ENCODE measurements at places on chromosomes 5 and 9.
A peak's percentile ranks its signal among the peaks of the same experiment; 100 is the strongest.

DNA sequence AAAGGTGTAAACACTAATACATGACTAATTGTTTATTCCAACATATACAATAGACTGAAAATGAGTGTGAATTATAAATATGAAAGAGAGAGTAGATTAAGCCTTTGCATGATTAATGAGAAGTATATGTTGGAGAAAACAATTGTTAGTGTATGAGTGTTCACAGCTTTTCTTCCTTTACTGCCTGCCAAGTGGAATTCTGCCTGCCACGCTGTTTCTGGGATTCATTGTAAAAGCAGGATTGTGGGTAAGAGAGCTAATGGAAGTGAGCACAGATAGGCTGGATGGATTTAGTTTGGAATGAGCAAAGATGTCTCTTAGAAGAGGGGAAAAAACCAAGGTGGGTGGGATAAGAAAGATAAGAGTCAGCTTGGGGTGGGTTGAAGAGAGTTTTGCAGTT, 129.6 kb upstream of the NMUR2 start:
- peak; percentile 24 for DNase-seq

- DNase-seq: no peak
Observed at GRCh38 chr9:99265691-99266090, 43.6 kb downstream of the SEC61B start.

DNA sequence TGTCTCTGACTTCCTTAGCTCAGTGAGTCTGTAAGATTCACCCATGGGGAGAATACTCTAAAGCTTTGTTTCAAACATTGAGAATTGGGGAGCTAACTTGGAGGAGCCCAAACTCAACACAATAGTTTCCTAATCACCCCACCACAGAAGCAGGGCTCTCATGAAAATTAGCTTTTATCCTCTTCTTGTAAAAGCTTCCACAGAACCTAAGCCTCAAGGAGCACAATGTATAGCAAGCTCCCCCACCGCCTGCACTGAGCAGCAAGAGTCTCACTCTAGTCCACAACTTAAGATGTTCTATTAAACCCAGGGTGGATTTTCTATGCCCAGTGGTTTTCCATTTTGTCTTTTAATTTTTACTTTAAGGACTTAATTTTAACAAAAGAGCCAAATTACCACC, 48.9 kb upstream of the GRHPR start:
- DNase-seq: no peak

DNA sequence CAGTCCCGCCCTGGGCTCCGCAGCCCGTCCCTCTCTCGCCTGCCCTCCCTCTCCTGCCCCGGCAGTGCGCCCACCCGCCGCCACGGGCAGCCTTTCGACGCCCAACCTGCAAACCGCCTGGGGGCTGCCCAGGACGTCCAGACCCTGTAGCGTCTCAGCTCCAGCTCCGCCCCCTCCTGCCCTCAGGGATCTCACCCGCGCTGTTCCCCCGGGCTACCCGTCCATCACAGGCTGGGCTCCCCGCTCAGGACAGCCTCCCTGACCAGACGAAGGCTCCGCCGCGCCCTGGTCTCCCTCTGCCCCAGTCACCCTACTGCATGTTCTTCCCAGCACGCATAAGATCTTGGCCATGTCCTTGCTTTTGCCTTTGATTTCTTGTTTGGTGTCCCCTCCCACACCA, 1.4 kb downstream of the RASGEF1C start:
- no peak for DNase-seq

DNA sequence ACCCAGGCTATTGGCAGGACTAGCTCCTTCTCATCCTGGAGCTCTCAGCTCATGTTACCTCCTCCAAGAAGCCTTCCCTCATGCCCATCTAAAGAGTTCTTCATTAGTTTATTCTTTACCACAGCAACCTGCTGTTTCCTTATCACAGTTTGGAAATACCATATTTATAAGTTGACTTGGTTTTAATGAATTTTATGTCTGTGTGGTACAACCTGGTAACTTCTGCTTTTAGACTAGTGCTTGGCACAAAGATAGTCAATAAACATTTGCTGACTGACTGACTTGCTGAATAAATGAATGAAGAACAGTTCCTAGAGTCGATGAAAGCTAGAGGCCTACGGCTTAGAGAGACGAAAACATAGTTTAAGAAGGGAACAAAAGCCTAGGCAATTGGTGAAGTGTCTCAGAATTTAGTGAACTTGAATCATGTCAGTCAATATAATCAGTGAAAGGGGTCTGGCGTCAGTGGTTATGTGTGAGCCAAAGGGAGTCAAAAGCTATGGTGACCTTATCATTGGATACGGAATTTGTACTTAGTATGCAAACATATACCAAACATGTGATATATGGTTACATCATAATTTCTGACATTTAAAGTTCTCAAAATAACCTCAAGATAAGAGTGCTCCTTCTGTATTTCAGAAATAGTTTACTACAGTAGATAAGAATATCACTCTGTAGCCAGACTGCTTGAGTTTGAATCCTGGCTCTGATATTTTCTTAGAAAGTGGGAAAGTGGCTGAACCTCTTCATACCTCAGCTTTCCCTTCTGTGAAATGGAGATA, 239.5 kb downstream of the MCTP1 start:
- DNase-seq: no peak

DNA sequence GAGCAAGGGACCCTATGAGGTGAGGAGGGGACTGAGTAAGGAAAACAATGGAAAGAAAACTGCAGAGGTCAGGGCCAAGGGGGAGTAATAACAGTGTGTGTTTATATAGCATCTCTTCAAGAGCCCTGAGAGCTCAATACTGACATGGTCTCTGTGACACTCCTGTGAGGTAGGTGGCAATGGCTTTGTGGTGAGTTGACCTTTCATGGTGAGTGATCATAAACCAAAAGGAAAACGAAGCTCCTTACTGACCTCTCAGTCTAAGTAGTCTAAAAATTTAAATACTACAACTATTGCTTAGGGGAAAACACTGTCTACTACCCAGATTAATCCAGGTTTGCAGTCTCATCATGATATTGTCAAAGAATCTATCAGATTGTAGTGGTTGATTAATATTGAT, 130.9 kb downstream of the SNCAIP start:
- DNase-seq: no peak

DNA sequence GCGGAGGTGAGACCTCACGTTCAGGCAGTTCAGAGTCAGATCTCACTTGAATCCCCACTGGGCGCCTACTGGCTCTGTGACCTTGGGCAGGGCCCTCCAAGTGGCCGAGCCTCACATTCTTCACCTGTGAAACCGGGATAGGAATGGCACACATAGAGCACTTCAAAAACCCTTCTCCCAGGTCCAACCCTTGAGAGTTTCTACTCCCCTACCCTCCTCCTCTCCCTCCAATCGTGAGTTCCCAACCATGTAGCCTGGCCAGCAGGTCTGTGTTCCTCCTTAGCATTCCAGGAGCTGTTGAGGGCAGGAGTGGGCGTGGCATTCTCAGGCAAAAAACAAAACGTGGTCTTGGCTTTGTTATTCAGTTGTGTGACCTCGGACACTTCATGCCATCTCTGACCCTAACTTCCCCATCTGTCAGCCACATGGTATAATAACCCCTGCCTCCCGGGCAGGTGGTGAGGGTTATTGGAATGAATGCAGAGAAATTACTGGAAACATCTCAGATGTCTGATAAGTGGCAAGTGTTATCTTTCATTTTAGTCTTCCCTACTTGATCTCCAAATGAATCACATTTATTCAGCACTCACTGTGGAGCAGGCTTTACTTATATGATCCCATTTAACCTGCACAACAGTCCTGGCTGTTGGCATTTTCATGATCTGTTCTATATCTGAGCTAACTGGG, 112.8 kb upstream of the BOD1 start:
- no peak for DNase-seq

DNA sequence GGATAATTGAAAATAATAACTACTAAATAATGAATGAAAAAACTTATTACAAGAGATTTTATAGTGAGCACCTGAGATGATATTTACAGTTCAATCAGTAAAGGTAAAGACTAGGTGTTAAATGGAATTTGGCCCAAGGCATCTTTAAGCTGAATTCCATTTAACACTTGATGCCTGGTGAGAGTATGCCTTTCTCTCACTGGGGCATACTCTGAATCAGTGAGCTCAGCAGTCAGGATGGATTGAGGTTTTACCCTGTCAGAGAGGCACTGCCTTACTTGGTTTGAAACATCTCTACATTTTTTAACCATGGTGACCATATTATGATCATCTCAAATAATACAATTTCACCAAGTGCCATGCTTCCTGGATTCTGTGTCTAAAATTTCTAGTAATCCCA, 1416.3 kb downstream of the MAT2B start:
- no peak for DNase-seq

GRCh38 chr5:174319551-174319950, 274.0 kb downstream of the NSG2 start:
- DNase-seq: no peak

DNA sequence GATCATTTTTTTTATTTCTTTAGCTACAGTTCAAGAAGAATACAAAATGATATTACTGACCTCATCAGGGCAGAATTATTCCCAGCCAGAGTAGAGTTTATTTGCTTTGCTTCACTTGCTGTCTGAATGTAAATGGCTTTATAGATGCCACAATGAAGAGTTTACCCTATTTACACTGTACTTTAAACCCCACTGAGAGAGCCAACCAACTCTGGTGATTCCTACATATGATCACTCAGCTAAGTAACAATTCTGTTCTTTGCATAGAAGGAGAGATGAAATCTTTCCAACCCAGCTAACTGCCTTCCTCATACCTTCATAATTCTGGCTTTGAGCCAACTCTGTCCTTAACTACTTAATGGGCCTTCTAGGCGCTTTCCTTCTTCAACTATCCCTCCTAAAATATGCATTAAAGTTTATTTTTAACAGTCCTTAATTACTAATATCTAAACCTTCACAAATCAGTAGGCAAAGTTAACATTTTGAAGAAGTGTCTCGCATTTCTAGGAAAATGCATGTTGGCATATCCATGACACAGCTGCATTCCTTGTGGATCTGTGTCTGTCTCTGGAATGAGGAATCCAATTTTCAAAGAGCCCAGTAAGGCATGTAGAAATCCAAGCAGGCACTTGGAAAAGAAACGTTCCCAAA, 284.8 kb upstream of the GRAMD2B start:
- DNase-seq: peak; percentile 70

DNA sequence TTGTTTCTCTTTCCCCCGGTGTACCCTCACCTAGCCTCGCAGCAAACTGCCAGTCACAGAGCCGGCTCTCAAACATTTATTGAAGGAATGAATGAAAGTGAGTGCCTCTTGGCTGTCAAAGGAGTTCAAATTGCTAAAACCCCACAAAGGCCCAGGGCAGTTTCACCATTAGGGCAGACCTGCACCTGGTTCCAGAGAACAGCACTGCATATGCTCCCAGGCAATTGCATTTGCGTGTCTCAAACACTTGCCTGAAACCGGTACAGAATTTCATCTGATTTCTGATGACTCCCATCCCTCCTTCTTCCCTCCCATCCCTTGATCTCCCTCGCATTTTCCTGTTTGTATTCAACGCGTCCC, 165.6 kb upstream of the ZNF462 start:
- no peak for DNase-seq

- DNase-seq: no peak
Observed at GRCh38 chr5:96958977-96959376, 23.1 kb downstream of the LNPEP start.

- no peak for DNase-seq
Observed at GRCh38 chr9:12753931-12754330, 20.9 kb upstream of the LURAP1L start.

DNA sequence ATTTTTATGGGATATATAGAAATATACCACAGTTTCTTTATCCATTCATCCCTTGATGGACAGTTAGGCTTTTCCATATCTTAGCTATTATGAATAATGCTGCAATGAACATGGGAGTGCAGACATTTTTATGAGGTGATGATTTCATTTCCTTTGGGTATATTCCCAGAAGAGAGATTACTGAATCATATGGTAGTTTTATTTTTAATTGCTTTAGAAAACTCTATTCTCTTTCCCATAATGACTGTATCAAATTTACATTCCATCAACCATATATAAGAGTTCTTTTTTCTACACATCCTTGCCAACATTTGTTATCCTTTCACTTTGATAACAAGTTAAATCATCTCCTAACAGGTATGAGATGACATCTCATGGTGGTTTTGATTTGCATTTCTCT, 821.6 kb downstream of the TLE1 start:
- no peak for DNase-seq

DNA sequence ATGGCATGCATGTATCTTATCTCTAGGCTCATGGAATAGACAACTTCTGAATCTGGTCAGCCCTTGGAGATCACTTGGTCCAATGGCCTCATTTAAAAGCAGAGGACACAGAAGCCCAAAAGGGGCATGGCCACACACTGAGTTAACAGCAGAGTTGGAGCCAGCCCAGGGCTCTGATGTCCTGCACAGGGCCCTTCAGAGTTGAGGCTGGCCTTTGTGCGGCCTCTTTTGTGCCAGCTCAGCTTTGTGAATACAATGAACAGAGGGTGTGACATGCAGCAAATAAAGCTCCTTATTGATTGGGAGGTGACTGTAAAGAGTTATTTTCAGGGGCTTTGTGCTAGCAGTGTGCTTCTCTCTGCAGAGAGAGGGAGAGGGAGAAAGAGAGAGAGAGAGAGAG, 150.1 kb upstream of the STK32A start:
- no peak for DNase-seq

DNA sequence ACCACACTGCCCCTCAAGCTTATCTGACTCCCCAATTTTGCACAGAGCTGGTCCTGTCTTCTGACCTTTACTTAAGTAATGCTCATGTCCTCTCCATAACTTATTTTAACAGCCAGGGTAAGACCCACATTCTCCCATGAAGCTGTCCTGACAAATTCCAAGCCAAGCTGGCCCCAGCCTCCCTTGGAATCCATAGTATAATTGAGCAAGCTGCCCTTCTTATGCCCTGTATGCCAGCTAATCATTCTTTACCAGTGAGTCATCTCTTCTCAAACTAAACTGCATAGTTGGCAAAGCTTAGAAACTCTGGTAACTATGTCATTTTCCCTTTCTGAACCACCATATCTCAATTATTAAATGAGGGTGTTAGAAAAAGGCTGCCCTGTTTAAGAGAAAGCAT, 92.4 kb downstream of the NFIB start:
- DNase-seq: peak; percentile 67

GRCh38 chr5:132321109-132321721, 27.0 kb downstream of the SLC22A4 start:
- DNase-seq: no peak

- DNase-seq: no peak
Observed at GRCh38 chr5:146620669-146621051, 104.7 kb upstream of the GPR151 start.

DNA sequence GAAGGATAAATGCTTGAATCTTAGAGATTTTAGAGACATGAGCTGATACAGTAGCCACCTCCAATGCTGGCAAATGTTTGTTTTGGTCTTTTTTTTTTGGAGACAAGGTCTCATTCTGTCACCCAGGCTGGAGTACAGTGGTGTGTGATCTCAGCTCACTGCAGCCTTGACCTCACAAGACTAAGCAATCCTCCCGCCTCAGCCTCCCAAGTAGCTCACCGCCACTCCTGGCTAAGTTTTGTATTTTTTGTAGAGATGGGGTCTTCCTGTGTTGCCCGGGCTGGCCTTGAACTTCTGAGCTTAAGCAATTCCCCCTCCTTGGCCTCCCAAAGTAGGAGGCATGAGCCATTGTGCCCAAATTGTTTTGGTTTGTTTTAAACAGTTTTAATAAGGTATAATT, 6.8 kb upstream of the DOLPP1 start:
- no peak for DNase-seq

GRCh38 chr9:133634081-133634691, 2.0 kb upstream of the DBH start:
- no peak for DNase-seq

GRCh38 chr5:117039035-117039434, 464.4 kb upstream of the SEMA6A start:
- no peak for DNase-seq

GRCh38 chr5:40278881-40279280, 400.8 kb upstream of the PTGER4 start:
- DNase-seq: no peak

GRCh38 chr5:96260009-96260408, 173.0 kb downstream of the PCSK1 start:
- no peak for DNase-seq
